ENCODE measurements at places on chromosomes 1 and 21.

DNA sequence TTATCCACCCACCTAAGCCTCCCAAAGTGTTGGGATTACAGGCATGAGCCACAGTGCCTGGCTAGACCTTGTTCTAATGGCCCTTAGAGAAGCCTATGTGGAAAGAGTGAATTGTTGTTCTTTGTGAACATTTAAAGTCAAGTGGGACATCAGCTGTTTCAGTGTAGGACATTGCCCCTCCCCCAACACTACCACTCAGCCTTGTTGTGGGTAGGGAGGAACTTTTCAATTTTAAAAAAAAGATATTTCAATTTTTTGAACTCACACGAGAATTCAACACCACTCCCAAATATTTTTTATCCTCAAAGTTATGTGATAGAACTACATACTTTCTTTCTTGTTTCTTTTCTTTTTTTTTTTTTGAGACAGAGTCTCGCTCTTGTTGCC lies 36.7 kb upstream of the TMEM222 start:
- no peak for DNase-seq

DNA sequence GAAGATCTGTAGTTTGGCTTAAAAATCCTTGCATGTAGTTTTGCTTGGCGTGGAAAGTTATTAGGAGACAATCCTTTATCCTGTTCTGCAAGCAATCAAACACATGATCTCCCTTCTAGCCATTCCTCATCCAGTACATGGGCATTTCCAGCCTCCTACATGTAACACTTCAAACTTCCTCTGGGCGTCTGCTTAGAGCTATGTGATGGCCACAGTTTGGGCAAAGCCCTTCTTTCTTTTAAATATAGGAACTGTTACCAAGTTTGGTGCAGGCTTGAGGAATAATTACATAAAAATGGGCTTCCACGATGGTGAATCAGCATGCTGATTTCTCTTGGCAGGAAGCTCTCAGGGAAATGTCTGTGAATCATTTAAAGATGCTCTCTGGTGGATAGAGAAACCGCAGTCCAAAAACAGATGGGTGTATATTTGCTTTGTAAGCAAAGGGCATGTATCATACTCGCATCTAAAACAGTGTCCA lies 176.9 kb upstream of the FMN2 start:
- DNase-seq: peak; percentile 71

- DNase-seq: no peak
Measured at GRCh38 chr1:96651517-96651916, 70.1 kb upstream of the PTBP2 start.

GRCh38 chr1:62068978-62069377 lies 125.7 kb upstream of the L1TD1 start:
- DNase-seq: no peak

- DNase-seq: no peak
Measured at GRCh38 chr1:64392109-64392508, 77.8 kb upstream of the CACHD1 start.

DNA sequence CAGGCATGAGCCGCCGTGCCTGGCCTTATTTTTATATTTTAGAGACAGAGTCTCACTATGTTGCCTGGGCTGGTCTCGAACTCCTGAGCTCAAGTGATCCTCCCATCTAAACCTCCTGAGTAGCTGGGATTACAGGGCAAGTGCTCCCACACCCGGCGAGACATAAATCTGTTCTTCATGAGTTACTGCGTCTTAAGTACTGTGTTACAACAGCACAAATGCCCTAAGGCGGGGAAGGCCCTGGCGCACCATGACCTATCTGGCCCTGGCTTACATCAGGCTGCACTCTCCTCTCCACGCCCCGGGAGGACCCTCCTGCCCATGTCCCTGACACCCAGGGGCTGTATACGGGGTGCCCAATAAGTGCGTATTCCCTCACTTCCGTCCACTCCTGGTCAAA lies 4.3 kb downstream of the GPR153 start:
- no peak for DNase-seq

DNA sequence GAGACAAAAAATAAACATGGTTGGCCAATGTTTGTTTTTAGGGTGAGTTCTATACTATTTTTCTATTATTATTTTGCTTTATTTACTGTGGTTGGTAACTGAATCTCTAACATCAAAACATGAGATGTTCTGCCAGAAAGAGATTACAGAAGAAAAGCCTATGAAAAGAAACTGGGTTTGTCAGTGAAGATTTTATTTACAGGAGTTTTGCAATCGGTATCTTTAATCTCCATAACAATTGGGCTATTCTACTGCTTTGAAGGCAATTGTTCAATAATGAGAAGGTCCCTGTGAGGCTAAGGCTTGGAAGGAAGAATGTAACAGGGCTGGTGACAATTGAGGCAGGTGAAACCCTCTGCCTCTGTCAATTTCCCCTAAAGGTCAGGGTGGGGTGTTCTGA lies 155.5 kb downstream of the CLIC6 start:
- DNase-seq: no peak

GRCh38 chr1:43908858-43909257 lies 24.7 kb upstream of the ARTN start:
- no peak for DNase-seq

DNA sequence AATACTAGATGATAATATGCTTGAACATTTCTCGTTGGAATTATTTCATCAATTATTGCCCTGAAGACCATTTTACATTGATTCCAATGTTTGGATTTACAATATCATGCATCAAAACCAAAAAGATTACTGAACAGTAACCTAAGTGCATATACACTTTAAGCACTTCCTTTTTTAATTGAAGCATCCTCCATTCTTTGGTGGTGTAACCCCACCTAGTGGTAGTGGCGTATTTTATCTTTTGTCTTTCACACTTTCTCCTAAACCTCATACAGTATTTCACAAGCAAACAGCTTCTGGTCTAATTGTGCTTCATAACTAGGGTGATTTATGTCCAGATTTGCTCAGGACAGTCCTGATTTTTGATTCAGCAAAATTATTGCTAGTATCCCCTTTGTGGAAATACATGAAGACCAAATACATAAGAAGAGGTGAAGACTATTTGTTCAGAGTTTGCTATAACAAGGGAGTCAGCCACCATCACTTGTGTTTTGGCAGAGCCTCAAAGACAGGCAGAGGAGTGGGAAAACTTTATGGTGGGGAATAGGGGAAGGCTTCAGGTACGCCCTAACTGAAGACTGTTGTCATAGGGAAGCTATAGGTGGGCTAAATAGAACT lies 3.4 kb upstream of the NVL start:
- peak; percentile 68 for DNase-seq

DNA sequence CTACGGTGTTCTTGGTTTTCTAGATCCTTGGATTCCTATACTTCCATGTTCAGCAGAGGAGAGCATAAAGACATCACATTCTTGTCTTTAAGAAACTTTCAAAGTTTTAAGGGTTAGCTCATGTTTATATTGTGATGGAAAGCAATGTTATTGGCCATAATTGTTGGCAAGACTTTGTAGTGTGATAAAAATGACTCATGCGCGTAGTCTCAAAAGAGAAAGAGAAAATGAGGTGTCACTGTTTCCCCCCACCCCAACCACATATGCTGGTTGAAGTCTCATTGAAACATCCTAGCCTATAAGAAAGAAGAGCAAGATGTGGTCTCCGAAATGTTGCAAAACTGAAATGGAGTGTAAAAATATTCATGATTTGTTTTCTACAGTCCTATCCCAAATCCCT lies 348.8 kb downstream of the PTBP2 start:
- no peak for DNase-seq

DNA sequence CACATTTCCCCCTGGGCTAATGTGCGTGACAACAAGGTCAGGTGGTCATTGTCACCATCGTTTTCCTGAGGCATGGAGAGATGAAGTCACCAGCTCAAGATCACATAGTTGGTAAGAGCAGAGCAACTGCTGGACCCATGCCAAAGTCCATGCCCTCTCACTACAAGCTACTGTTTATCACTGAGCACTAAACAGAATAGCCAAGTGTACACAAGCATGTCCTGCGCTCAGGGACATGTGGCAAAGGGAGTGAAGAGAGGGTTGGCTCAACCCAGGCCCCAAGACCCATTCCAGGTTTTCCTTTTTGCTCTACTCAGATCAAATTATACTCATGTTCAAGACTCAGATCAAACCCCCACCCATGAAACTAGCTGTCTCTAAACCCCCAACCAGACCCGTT lies 20.8 kb downstream of the LRRC52 start:
- DNase-seq: no peak

DNA sequence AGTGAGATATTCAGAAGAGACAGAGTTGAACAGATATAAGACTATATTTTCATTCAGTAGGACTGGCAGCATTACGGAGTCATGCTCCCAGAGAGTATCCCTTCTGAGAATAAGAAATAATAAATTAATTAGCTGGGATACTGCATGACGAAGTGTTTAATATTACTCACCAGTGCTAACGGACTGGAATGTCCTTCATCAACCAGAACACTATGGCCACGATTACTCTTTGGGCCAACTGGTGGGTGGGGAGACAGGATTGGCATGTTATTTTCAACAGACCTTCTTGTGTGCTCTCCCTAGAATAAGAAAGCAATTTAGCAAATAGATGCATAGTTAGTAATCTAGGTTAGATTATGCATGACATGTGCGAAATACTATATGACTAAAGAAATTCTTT lies 32.4 kb downstream of the ERICH3 start:
- DNase-seq: no peak

- DNase-seq: no peak
Measured at GRCh38 chr1:164735315-164736052, 176.5 kb downstream of the PBX1 start.

DNA sequence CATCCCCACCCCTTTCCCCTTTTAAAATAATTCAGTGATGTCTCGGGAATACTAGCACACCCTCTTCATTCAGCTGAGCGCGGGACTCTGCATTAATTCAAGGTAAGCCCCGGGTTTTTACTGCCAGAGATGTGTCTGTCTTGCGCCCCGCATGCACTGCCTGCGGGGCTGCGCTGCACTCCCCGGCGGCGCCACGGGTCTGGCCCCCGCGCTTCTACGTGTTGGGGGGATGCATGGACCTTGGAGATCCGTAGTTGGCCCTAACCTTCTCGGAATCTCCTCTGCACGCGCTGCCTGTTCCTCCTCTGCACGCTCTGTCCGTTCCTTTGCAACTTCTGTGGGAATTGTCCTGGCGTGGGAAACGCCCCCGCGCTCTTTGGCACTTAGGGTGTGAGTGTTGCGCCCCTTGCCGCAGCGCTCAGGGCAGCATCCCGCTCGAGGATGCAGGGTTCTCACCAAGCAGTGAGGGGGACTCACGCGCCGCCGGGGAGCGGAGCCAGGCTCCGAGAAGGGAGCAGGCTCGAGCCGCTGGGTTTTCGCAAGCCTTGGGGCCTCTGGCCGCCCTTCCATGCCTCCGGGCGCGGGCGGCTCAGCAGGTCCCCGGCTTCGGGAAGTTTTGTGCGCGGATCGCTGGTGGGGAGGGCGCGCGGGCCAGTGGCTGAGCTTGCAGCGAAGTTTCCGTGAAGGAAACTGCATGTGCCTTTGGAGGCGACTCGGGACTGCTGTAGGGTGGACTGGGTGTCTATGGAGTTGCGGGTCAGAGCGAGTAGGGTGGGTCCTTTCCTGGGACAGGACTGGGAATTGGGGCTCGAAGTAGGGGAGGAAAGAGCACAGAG lies 165.1 kb upstream of the CACNA1E start:
- DNase-seq: peak; percentile 17

- no peak for DNase-seq
Measured at GRCh38 chr1:200887772-200888348, 6.8 kb upstream of the INAVA start.

DNA sequence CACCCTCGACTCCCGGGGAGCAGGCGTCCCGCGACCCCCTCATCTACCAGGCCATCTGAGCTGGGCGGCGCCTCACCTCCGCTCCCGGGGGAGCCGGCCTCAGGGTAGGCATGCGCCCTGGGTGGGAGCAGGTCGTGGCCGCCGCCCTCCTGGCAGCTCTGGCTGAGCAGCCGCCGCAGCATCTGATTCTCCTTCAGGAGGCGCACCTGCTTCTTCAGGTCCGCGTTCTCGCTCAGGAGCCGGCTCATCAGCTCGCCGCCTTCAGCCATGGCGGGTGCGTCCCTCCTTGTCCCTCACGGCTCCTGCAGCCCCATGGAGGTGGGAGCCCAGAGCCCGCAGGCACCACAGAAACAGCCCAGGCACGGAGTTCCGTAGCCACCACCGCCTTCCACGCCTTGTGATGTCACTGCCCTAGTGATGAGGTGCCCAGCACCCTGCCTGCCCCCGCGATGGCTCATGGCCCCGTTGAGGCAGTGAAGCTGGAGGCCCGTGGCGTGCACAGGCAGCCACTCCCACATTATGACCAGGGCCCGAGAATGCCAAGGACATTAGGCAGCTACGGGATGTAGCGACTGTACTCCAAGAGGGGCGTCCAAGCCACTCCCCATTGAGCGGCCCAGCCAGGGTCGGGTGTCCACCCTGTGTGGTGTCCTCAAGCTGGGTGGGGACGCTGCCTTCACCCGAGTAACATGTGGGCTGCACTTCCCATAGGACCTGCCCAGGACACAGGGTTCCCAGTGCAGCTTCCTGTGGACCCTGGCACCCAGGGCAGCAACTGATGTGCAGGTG lies 1.5 kb downstream of the SPATC1L start:
- no peak for DNase-seq

GRCh38 chr1:34843392-34844251 lies 15.9 kb downstream of the SMIM12 start:
- DNase-seq: no peak

GRCh38 chr1:28642056-28642846 lies 616 bp downstream of the TAF12 start:
- DNase-seq: peak; percentile 25

DNA sequence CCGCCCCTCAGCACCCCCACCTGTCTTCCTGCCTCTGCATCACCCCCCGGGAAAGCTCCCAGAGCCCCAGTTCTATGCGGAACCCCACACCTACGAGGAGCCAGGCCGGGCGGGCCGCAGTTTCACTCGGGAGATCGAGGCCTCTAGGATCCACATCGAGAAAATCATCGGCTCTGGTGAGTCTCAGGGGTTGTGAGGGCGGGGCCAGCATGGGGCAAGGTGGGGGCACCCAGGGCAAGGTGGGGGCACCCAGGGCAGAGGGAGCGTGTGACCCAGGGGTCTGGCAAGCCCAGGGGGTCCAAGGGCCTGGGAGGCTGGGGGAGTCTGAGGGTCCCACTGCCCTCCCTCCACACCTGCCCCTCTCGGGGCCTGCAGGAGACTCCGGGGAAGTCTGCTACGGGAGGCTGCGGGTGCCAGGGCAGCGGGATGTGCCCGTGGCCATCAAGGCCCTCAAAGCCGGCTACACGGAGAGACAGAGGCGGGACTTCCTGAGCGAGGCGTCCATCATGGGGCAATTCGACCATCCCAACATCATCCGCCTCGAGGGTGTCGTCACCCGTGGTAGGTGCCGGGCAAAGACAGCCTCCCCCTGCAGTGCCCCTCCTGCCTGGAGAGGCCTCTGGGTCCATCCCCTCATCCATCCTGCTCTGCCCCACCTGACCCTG lies 34.1 kb downstream of the EPHA8 start:
- DNase-seq: no peak

DNA sequence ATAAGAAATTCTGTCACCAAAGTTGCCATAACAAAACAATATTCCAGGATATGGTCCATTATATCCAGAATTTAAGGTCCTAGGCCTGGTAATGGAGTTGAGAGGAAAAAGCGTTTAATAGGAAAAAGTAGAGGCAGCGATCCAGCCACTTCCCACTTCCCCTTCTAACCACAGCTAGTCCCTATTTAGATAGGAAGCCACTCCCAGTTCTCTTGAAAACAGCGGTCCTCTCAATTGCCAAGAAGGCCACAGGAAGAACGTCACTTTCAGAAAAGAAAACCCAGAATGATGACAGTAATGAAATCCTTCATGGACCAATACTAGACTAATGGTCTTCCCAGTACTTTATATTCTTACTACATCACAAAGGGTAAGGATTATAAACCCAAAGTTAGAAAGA lies 38.6 kb downstream of the ABL2 start:
- no peak for DNase-seq

GRCh38 chr21:30354308-30355005 lies 6.1 kb upstream of the KRTAP23-1 start:
- DNase-seq: no peak
